Aorta (tissue), 5 donors: ENCODE measurements at places on chromosomes 2 and 18. TPM values are rescaled to one million over a fixed set of nuclear protein-coding genes. Genes with fewer than 3 reads are reported as not detected.

The FOXI3 gene
- total RNA-seq, result not detected

The NCKAP5 gene
- 7.5 TPM for total RNA-seq

The GREB1 gene
- 8.6 TPM for total RNA-seq

The M1AP gene
- total RNA-seq, result not detected

The EMILIN1 gene
- 180 TPM for total RNA-seq

The SNORC gene
- total RNA-seq, result 2.5 TPM

The SPATA3 gene
- total RNA-seq, result not detected

The C2orf78 gene
- total RNA-seq, result not detected

DNA sequence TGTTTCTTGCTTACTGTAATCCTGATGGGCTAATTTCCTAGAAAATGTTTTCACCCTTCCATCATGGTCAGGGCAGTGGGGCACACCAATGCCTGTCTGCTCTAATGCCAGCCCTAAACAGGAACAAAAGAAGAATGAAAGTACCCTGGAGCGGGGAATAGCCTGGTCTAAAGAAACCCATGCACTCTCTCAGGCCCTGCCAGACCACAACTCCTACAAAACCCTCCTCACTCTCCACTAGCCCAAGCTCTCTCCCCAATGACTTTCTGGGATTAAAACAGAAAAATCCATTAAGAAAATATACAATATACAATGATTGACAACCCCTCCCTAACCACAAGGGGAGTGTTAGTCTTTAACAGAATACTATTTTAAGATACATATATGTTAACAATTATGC is 67.6 kb downstream of the AAK1 start:
- no peak for DNase-seq
- H3K4me3 ChIP-seq, result no peak overlapping the region
- H3K27ac ChIP-seq, result no peak overlapping the region
- H3K4me1 ChIP-seq, result no peaks in the 10 kb centered on the region
- H3K27me3 ChIP-seq, result no peaks in the 10 kb centered on the region
- no peaks in the 10 kb centered on the region for H3K36me3 ChIP-seq

DNA sequence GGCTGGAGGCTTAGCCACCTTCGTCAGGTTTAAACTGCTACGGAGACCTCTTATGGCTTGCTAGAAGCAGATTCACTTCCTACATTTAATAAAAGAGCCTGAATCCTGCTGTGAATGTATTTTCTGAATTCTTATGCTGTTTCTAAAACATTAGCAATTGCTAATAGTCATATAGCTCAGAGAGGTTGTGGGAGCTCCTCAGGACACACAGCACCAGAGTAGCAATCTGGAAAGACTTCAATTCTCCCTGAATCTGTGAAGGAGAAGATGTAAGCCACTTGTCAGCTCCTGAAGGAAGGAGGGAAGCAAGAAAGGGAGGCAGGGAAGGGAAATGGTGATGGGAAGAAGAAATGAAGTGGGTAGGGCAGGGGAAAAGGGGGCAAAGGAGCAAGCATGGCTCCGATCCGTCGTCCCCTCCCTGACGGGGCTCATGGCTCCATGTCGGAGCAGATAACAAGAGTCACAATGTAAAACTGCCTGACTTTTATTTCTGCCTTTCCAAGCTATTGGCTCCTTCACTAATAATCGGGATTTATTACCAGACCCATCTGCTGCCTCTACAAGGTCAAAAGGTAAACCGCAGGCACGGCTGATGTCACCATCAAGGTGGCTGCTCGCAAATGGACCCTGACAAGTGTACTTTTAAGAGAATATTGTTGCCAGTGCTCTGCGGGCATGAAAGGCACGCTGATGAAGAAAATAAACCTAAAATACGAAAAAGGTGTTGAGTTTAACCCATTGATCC is 656.0 kb upstream of the SALL3 start:
- no peaks in the 10 kb centered on the region for H3K27me3 ChIP-seq
- DNase-seq, result no peak
- no peak overlapping the region for H3K27ac ChIP-seq
- no peaks in the 10 kb centered on the region for H3K36me3 ChIP-seq

DNA sequence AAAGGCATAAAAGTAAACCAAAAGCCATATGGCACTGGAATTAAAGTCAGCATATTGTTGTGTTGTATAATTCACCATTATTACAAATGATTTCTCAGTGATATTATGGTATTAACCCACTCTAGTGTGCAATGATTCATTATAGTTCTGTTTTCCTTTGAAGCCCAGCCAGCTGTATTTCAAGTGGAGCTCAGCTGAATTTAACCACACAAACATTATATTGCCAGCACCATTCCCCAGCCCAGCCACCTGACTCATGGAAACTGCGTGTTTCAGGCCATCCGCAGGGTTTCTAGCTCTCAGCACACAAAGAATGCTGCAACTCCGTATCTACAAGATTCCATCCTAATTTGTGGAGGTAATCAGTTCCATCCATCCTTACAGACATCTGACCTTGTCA is 166.8 kb upstream of the CHAC2 start:
- H3K27me3 ChIP-seq, result no peaks in the 10 kb centered on the region
- no peak overlapping the region for H3K4me3 ChIP-seq
- DNase-seq, result no peak
- no peaks in the 10 kb centered on the region for H3K4me1 ChIP-seq

GRCh38 chr2:161243312-161243711 is 64.9 kb upstream of the PSMD14 start:
- no peaks in the 10 kb centered on the region for H3K4me1 ChIP-seq
- no peak for DNase-seq
- no peaks in the 10 kb centered on the region for H3K27me3 ChIP-seq
- H3K27ac ChIP-seq, result no peak overlapping the region
- no peak overlapping the region for H3K4me3 ChIP-seq

GRCh38 chr18:45951016-45951714 is 16.0 kb downstream of the EPG5 start:
- no peak overlapping the region for H3K27ac ChIP-seq
- H3K27me3 ChIP-seq, result no peaks in the 10 kb centered on the region

DNA sequence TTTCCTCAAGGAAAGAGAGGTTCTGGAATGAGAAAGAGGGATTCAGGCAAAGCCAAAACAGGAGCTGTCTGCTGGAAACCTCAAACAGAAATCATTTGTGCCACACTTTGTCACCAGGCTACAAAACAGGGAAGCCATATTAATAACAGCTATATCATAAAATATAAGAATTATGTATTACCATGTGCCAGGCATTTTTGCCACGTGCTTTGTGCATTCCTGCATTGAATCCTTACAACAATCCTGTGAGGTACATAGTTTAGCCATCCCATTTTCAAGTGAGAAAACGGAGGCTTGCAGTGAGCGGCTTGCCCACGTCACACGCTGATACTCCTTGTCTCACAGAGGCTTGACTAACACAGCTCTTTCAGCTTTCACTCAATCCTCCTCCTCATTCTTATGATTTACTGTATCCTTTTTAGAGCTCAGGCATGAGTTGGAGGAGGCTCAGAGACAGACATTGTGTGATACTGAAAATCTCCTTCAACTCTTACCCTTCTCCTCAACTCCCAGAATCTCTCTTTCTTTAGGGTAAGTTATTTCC is 148.4 kb upstream of the MEX3C start:
- no peak overlapping the region for H3K4me3 ChIP-seq
- H3K27ac ChIP-seq, result no peak overlapping the region
- no peak for DNase-seq
- no peaks in the 10 kb centered on the region for H3K36me3 ChIP-seq
- H3K4me1 ChIP-seq, result no peaks in the 10 kb centered on the region

GRCh38 chr2:53784436-53784835 is 2.3 kb downstream of the ASB3 start:
- H3K4me3 ChIP-seq, result no peak overlapping the region
- H3K27me3 ChIP-seq, result no peaks in the 10 kb centered on the region
- no peak for DNase-seq
- H3K4me1 ChIP-seq, result no peaks in the 10 kb centered on the region
- no peak overlapping the region for H3K27ac ChIP-seq

- H3K27me3 ChIP-seq, result peaks cover 2% of the 10 kb centered on the region
- H3K27ac ChIP-seq, result no peak overlapping the region
- H3K4me1 ChIP-seq, result no peaks in the 10 kb centered on the region
- H3K36me3 ChIP-seq, result no peaks in the 10 kb centered on the region
Measured at GRCh38 chr2:175631245-175631623, 370.8 kb downstream of the LNPK start.

DNA sequence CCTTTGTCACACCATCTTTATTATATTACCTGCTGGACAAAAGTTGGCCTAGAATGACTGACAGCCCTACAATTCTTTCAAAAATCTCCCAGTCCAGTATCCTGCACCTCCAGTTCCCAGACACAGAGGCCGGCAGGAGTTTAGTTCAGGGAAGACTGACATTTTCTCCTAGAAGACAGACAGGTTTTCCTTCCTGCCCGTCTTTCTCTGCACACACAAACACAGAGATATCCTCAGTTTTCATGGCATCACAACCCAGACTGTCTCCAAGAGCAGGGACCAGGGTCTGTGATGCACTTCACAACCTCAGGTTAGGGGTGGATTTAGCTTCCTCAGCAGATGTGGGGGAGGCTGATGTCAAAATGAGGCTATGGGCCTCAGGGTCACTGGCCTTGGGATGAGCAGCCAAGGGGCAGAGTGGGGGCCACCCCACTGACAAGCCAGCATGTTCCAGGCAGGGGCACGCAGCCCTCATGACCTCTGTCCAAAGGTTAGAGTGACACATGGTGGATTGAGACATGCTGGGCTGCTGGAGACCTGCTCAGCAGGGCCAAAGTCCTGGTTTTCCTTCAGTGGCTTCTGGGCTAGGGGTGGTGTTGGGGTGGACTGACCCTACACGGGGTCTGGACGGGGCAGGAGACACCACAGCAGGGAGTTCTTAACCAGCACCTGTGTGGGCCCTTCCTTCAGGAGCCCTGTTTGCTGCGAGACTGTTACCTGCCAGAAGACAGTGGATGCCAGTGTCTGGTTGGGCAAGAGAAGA is 70.5 kb downstream of the SFXN5 start:
- no peaks in the 10 kb centered on the region for H3K4me1 ChIP-seq
- no peaks in the 10 kb centered on the region for H3K27me3 ChIP-seq
- H3K36me3 ChIP-seq, result no peaks in the 10 kb centered on the region
- H3K4me3 ChIP-seq, result no peak overlapping the region

GRCh38 chr2:61396005-61396404 is 74.9 kb downstream of the USP34 start:
- no peak overlapping the region for H3K27ac ChIP-seq
- H3K4me1 ChIP-seq, result no peaks in the 10 kb centered on the region

- DNase-seq, result no peak
- H3K36me3 ChIP-seq, result no peaks in the 10 kb centered on the region
- H3K4me1 ChIP-seq, result no peaks in the 10 kb centered on the region
- H3K27ac ChIP-seq, result no peak overlapping the region
- H3K27me3 ChIP-seq, result no peaks in the 10 kb centered on the region
Measured at GRCh38 chr2:68429311-68429826, 37.7 kb downstream of the FBXO48 start.

GRCh38 chr2:203623661-203624060 is 82.8 kb upstream of the CD28 start:
- no peaks in the 10 kb centered on the region for H3K36me3 ChIP-seq
- no peaks in the 10 kb centered on the region for H3K4me1 ChIP-seq
- H3K27me3 ChIP-seq, result no peaks in the 10 kb centered on the region
- no peak overlapping the region for H3K27ac ChIP-seq
- no peak overlapping the region for H3K4me3 ChIP-seq

DNA sequence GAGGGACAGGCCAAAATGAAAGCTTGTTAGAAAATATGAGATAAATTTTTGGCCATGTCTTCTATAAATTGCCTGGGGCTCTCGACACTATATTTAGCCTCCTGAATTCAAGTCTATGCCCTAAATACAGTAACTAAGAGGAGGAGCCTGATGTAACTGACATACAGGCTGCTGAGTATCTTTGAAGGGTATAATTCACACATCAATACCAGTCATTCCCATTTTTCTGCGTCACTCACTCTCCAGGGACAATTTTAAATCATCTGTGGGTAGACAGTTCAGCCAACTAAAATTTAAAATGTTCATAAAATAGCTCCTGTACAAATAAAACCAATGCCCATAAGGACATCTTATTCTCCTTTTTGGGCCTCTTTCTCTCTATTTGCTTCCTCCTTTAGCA is 105.9 kb downstream of the AP1S3 start:
- H3K27ac ChIP-seq, result no peak overlapping the region
- H3K4me3 ChIP-seq, result no peak overlapping the region
- no peaks in the 10 kb centered on the region for H3K27me3 ChIP-seq

- no peaks in the 10 kb centered on the region for H3K4me1 ChIP-seq
- no peak overlapping the region for H3K27ac ChIP-seq
- H3K36me3 ChIP-seq, result no peaks in the 10 kb centered on the region
Measured at GRCh38 chr2:10178751-10179150, 56.2 kb downstream of the RRM2 start.

DNA sequence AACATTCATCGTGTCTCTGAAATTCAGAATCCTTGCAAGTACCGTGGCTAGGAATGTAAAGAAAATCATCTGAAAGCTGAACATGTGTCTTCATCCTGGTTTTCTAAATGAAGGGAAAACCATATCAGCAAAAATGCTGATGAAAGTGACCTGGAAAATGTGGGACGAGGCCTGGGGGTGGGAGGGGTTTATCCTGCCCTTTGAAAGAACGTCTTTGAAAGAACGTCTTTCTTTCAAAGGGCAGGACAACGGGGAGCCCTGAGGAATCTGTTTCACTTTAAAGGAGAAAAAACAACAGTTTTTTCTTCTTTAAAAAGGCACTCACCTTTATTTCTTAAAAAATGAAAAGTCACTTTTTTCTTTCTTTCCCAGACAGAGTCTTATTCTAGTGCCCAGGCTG is 185.2 kb downstream of the ALPK2 start:
- no peaks in the 10 kb centered on the region for H3K4me1 ChIP-seq
- H3K4me3 ChIP-seq, result no peak overlapping the region
- no peak overlapping the region for H3K27ac ChIP-seq
- no peaks in the 10 kb centered on the region for H3K36me3 ChIP-seq
- no peaks in the 10 kb centered on the region for H3K27me3 ChIP-seq
- DNase-seq, result no peak

DNA sequence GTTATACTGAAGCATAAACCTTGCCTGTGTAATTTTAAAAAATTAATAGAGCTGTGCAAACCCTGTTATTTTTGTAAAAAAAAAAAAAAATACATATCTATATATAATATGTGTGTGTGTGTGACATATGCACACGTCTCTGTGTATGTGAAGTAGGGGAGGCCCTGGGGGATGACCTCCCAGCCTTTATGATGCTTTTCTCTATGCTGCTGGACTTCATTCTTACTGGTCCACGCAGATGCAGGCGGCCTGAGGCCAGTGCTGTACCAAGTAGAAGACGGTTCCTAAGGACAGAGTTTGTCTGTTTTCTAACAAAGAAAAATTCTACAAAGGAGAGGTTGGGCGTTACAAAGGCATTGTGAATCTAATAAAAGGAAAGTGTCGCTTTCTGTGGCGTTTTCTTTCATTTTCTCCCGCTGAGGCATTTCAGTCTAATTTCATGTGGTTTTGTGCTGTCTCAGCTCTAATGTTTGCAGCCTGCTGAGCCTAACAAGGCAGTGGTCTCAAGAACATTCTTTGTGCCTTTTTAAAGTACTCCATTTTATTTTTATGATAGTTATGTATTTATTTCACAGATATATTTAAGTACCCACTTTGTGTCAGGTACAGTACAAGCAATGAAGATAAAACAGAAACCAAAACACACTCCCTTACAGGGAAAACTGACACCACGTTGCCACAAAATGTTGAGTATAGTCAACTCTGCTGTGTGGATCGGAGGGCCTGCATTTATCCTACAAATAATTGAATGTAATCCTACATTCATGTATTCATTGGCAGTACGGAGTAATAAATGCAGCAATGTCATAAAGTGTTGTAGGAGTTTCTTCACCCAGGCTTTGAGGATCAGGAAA is 118.0 kb downstream of the RAB3GAP1 start:
- no peaks in the 10 kb centered on the region for H3K4me1 ChIP-seq
- peaks cover 8% of the 10 kb centered on the region for H3K36me3 ChIP-seq
- no peak for DNase-seq
